ENCODE measurements at places on chromosomes 13 and 19.

DNA sequence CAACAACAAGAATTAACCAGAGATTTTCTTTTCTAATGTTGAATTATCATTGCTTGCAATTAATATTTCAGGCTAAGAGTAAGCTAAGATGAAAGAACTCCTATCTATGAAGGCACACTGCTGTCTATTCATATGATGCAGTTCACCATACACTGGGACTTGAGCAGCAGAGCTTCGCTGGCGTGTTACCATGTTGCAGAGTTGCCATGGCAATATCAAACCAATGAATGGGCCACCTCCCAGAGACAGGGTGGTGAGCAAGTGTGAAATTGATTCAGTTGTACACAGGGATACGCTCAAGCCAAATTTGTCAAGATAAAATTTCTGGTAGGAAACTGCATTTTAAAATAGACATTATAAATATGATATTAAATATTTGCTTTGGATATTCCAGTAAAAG is 69.3 kb upstream of the MYO16 start:
- DNase-seq: peak; percentile 93

DNA sequence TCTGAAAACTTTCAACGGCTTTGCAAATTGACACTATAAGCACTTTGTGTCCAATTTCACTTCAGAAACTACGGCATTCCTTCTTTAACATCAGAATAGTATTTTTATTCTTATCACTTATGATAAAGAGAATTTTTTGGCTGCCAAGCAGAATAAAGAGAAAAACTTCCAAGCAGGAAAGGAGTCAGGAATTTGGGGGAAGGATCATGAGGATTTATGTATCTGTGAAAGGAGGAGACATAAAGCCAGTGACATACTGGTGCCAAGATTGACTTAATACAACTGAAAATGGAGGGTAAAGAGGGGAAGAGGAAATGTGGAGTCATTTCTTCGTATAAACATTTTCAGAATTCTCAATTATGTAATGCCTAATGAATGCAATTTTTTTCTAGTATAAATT is 94.7 kb downstream of the RBM26 start:
- DNase-seq: no peak

- DNase-seq: no peak
Observed at GRCh38 chr13:51557875-51558612, 26.2 kb upstream of the WDFY2 start.

GRCh38 chr19:47005873-47006272 is 13.8 kb upstream of the NPAS1 start:
- DNase-seq: no peak

- DNase-seq: no peak
Observed at GRCh38 chr19:28061111-28061510, 1151.8 kb downstream of the UQCRFS1 start.

DNA sequence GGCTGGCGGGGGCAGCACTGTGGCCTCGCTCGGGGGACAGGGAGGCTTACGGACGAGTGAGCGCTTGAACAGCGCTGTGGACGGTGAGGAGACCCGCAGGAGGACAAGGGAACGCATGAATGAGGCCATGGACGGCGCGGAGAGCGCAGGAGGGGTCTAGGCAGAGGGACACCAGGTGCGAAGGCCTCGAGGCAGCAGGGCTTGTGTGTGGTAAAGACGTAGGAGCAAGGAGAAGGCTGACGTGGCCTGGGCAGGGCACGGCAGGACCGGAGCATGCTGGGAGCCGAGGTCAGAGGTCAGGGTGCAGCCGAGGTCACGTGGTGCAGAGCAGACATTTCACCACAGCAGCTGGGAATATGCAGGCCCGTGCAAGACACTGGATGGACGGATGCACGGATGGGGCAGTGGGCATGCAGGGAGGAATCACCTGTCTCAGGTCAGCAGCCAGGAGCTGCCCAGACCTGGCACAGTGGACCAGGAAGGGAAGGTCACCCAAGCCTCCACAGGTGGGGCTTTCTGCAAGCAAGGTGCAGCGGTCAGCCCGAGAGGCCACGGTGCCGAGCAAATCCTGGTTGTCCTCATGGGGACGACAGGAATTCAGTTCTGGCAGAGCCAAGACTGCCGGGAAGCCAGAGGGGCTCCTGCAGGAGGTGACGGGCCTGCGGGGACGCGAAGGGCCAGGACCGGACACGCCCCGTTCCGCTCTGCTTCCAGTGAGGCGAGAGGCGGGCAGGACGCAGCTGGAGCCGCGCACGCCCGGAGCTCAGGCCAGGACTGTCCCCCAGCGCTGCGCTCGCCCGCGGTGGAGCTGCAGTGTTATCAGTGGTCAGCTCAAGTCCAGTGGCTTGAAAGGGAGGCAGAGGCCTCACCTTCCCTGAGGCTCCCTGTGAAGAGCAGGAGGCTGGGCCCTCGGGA is 72.2 kb downstream of the RASA3 start:
- no peak for DNase-seq

- peak; percentile 78 for DNase-seq
Observed at GRCh38 chr13:26756961-26757360, 3.6 kb downstream of the GPR12 start.

DNA sequence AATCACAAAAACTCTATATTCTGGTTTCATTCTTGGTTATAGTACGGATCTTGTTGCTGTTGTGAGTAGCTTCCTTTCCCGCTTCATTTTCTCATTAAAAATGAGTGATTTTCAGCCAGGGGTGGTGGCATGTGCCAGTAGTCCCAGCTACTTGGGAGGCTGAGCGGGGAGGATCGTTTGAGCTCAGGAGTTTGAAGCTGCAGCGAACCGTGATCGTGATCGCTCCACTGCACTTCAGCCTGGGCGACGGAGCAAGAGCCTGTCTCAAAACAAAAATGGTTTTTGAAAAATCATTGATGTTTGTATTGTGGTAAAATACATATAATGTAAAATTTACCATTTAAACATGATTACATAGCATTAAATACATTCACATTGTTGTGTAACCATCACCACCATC is 71.6 kb upstream of the TM9SF2 start:
- no peak for DNase-seq

DNA sequence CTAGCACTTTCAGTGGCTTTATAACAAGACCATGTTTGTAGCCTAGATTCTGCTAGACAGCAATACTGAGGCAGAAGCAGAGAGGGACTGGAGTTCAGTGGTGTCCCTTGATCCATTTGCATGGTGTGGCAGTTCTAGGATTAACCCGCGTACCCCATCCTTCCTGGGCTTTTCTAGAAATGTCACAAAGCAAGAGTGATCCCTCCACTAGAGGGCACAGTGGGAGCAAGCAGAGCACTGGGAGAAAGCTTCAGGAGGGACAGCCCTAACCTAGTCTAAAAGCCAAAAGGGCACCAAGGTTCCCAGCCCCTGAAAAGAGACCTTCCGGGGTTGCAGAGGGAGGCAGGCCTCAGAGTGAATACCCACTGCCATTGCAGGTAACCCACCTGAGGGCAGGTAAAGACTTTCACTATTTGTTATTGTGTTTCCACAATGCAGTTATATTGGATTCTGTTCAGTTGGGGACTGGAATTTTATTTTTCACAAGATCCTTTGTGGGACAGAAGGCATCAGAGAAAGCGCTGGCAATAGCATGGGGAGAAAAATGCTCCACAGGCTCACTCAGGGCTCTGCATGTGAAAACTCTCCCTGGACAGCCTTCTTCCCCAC is 170.6 kb downstream of the FLT1 start:
- DNase-seq: no peak

DNA sequence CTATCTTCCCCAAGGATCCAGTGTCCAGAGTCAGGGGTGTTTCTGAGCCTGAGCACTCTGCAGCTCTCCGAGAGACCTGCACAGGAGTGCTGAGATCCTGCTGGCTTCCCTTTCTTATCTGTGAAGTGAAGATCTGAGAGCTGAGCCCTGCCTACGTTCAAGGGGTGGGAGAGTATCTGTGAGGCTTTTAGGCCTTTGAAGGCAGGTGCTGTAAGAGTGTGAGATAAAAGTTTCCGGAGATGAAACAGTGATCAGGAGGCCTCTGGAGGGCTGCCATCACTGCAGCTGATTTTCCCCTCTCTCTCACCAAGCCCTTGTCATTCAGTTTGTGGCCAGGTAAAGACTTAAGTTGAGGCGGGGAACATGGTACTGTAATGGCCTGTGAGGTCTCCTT is 83.1 kb downstream of the AKAP11 start:
- DNase-seq: no peak

DNA sequence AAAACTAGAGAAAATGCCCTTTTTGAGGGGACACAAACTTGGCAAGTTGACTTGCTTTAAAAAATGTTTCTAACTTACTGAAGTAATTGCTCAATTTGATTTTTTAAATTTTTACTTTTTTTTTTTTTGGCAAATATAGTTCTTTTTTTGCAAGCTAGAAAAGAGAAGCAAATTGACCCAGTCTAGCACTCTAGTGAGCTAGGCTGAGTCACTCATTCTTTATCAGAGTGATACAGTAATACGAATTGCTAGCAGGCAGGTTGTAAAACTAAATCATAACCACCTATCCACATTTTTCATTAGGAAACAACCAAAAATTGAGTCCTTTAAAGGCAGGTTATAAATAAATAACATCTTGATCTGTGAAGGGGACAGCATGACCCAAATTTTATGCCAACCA is 51.9 kb upstream of the C1QTNF9 start:
- no peak for DNase-seq

- DNase-seq: no peak
Observed at GRCh38 chr13:53501387-53501786, 472.8 kb downstream of the OLFM4 start.

GRCh38 chr13:53220038-53220437 is 191.4 kb downstream of the OLFM4 start:
- no peak for DNase-seq

DNA sequence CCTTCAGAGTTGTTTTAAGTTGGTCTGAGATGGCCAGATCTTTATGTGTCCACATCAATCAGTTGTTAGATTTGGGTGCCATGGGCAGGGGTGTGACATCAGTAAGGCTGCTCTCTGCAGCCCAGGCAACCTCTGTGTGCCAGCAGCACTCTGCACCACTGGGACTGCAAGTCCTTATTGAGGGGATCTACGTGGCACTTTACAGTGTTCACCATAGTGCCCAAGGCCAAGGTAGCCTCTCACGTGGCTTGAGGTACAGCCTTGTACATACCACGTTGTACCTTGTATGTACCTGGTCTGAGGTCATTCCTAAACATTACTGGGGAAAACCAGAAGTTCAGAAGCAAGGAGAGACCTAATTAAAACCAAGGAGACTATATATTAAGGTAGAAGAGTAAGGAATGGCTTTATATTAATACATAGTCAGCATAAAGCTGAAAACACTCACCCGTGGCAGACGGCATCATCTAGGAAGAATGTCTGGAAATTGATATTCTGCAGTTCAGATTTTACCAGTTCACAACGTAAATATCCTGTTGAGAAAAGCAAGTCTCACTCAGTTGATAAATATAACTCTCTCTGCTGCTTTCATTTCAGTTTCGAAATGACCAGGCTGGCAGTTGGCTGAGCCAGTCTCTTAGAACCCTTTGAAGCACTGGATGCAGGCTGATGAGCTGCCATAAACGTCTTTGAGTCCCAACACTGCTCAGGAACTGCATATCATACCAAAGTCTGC is 128.8 kb downstream of the ZDHHC20 start:
- no peak for DNase-seq

GRCh38 chr19:35375505-35376307 is 4.8 kb downstream of the GPR42 start:
- DNase-seq: no peak

DNA sequence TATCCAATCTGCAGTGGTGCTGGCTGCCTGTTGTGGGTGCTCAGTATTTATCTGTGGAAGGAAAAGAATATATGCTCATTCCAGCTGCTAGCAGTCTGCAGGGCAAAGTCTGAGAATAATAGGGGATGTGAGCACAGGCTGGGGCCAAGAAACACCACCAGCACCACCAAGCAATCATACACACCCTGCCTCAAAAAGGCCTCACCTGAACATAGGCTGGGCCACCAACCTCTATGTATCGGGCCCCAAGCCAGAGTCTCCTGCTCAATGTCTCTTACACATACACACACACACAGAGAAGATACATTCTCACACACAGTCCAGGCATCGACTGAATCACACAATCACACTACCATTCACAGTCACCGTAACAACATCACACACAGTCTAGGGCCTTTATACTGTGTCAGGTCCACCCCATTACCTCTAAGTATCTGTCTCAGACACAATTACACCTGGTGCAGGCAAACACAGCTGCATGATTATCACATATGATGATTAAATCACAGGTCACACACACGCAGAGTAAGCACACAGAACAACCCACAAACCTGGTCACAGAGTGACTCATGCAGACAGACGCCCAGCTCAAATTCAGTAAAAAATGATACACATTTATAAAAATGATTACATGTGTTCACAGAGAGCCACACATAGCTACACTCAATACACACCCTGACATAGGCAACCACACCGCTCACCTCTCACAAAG is 1.3 kb upstream of the ZSCAN22 start:
- no peak for DNase-seq

- DNase-seq: no peak
Observed at GRCh38 chr13:102648046-102648445, 46.8 kb downstream of the METTL21C start.

DNA sequence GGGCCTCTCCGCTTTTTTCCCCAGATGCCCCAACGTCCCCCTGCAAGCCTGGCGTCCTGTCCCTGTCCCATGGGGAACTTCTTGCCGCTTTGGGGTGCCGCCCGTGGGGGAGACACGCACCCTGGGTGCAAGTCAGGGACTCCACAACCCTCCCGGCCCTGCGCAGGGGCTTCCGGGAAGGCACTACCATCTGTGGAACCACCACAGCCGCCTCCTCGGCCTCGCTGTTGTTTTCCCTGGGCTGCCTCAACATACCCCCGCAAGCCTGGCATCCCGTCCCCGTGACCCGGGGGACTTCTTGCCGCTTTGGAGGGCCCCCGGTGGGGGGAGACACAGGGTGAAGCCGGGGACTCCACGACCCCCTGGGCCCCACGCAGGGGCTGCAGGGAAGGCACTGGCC is 238.4 kb downstream of the TUBA3C start:
- no peak for DNase-seq

DNA sequence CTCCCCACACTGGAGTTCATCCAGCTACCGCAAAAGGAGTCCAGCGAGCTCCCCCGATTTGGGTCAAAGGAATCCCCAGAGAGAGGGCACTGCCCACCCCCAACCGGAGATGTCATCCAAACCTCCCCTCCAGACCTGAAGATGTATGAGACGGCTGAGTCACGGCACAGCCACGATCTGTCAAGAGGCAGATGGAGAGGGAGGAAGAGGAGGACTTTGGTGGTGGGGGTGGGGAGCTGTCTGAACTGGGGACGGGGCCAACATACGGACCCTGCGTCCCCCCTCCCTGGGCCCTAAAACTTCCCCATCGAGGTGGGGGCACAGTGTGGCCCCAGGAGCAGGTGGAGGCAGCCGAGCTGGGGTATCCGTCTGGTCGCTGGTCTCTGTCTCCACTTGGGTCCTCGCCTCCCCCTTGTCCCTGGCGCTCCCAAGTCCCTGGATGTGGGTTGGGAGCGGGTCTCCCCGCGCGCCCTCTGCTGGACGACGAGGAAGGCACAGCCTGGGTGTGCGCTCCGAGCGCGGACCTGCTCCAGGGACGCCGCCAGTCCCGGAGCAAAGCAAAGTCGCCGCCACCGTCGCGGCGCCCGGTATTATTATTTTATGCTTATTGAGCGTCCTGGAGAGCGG is 3.8 kb downstream of the PDE4A start:
- no peak for DNase-seq

- no peak for DNase-seq
Observed at GRCh38 chr19:44692379-44692721, 6.6 kb upstream of the CEACAM16 start.

All from spinal cord (tissue), 10 donors.